ENCODE measurements at places on chromosomes 7 and 10.

DNA sequence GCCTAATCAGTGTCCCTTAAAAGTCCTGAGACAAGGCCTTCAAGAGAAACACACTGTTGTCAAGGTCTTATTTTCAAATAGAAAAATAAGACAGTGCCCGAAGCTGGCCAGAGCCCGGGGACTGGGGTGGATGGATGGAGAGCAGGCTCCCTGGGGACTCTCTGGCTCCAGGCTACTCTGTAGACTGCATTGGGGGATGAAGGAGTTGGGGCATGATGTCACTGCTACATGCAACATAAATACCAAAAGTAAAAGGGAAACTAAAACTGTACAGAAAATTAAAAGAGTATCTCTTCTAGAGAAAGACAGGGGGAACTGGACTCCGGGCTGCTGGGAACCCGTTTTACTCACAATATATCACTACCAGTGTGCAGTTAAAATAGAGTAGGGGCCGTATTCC, 629.8 kb downstream of the KCNMA1 start:
- DNase-seq: no peak

DNA sequence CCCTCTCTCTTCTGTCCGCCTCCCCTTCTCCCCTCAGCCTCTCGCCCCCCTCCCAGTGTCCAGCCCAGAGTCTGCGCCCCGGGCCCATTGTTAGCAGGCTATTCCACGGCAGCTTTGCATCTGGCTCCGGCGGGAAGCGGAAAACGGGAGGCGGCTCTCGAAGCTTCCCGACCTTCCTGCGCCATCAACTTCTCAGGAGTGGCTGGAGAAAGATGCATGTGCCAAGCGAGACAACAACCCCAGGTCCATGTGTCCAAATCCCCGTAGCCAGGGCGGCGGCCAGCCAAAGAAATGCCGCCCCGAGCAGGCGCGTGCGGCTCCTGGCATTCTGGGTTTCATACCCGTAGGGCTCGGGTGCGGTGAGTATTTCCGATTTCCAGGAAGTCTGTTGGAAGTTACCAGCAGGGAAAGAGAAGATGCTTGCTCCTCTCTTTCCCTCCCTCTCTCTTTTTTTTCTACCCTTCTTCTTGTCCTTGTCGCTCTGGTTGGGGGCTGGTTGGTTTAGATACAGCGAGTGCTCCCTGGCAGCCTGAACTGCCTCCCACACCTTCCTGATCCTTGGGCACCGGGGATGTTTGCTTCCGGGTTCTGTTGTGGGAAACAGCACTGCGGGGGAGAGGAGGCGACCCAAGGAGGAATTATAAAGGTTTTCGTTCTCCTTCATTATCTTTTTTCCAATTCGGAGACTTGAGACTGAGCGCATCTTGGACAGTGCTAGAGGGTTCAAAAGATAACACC, 1.2 kb upstream of the HOXA2 start:
- no peak for DNase-seq

DNA sequence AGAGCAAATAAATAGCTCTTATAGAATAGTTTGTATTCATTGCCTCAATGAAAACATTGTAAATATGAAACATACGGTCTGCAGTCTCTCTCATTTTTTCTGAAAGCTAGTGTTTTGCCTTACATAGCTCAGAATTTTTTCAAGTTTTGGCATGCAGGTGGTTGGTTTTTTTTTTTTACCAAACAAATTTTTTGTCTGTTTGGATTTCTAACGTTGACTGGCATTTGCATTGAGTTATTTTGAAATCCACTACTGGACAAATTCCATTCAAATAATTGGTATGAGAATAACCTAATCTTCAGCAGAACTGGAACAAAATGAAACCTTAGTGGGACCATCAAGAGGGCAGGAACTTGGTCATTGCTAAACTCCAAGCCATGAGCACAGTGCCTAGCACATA, 107.6 kb upstream of the SAMD8 start:
- DNase-seq: no peak

GRCh38 chr7:157472311-157473050, 135.7 kb downstream of the DNAJB6 start:
- no peak for DNase-seq

DNA sequence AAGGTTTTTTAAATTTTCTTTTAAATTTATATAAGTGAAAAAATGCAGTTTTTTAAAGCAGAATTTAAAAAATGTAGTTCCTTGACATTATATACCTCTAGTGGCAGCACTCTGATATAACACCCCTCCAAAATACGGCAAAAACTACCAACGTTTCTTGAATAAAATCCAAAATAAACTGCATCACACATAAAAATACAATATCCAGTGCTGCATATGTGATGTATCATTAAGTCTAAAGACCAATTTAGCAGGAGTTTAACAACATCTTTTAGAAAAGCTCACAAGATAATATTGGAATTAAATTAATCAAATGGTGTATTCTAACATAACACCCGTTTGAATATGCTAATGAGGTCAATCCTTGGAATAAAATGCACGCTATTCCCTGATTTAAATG, 1.4 kb downstream of the TCERG1L start:
- no peak for DNase-seq

DNA sequence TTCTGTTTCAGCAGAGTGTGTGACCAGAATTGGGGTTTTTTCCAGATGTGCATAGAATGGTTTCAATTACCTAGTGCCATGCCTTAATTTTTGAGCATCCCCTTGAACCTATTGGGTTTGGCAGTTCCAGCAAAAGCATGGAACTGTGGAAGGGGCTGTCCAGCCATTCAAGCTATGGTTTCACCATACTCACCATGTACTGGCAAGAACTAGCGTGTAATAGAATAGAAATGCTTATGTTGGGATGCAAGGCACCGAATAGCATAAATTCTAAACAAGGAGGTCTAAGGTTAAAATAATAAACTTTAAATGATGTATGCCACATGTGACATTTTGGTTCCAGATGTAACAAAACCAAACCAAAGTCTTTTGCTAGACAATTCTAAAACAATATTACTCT, 91.4 kb downstream of the MTERF1 start:
- DNase-seq: no peak

- no peak for DNase-seq
Measured at GRCh38 chr7:6422926-6423632, 24.7 kb downstream of the DAGLB start.

GRCh38 chr7:2242541-2243429, 759 bp downstream of the NUDT1 start:
- no peak for DNase-seq

GRCh38 chr10:6168084-6168483, 34.6 kb upstream of the PFKFB3 start:
- DNase-seq: no peak

GRCh38 chr7:78443811-78444210, 645.2 kb downstream of the PHTF2 start:
- no peak for DNase-seq

GRCh38 chr10:121409466-121410104, 188.7 kb downstream of the FGFR2 start:
- no peak for DNase-seq

GRCh38 chr7:94398841-94399240, 4.1 kb downstream of the COL1A2 start:
- no peak for DNase-seq

- no peak for DNase-seq
Measured at GRCh38 chr10:69714572-69714971, 84.5 kb downstream of the FAM241B start.

DNA sequence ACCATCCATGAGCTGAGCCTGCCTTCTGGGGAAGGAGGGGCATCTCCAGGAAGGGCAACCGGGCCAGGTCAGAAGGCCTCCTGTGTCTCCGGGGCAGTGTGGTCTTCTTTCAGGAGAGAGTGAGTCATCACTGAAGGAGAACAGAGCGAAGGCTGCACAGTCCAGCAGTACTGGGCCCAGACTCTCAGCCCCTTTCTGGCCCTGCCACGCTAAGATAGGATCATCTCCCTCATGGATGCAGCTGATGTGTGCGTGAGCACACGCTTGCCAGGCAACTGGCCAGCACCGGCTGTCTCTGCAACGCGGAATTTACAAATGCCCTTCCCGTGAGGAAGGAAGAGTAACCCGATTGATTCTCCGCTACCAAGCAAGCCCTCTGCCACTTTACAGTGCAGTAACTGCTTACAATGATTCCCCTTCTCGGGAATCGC, 328.2 kb downstream of the TNS3 start:
- peak; percentile 11 for DNase-seq
